ENCODE measurements at places on chromosomes 5 and 9. TPM values are rescaled to one million over a fixed set of nuclear protein-coding genes. Genes with fewer than 3 reads are reported as not detected.

The PTTG1 gene
- 134 TPM for total RNA-seq

- no peak overlapping the region for H3K27ac ChIP-seq
- no peak for DNase-seq
- H3K36me3 ChIP-seq = no peaks in the 10 kb centered on the region
- no peak overlapping the region for H3K4me3 ChIP-seq
- no peaks in the 10 kb centered on the region for H3K4me1 ChIP-seq
- no peaks in the 10 kb centered on the region for H3K27me3 ChIP-seq
Observed at GRCh38 chr5:113897748-113898147, 384.3 kb downstream of the YTHDC2 start.

DNA sequence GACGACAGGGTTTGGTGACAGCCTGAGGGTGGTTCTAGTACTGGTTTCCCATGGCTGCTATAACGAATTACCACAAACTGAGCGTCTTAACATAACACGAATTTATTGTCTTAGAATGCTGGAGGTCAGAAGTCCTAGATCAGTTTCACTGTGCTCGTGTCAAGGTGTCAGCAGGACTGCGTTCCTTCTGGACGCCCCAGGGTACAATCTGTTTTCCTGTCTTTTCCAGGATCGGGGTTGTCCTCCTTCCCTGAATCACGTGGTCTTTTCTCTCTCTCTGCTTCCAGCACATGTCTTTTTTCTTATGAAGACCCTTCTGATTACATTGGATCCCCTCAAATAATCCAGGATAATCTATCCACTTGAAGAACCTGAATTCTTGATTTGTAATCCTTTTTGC is 291.7 kb upstream of the PANK3 start:
- no peak for DNase-seq
- H3K27me3 ChIP-seq = no peaks in the 10 kb centered on the region
- no peak overlapping the region for H3K27ac ChIP-seq
- H3K36me3 ChIP-seq = no peaks in the 10 kb centered on the region
- H3K4me3 ChIP-seq = no peak overlapping the region
- no peaks in the 10 kb centered on the region for H3K4me1 ChIP-seq

GRCh38 chr9:91682806-91683205 is 259.2 kb upstream of the NFIL3 start:
- no peaks in the 10 kb centered on the region for H3K27me3 ChIP-seq
- no peaks in the 10 kb centered on the region for H3K36me3 ChIP-seq
- no peak for DNase-seq
- no peak overlapping the region for H3K27ac ChIP-seq

DNA sequence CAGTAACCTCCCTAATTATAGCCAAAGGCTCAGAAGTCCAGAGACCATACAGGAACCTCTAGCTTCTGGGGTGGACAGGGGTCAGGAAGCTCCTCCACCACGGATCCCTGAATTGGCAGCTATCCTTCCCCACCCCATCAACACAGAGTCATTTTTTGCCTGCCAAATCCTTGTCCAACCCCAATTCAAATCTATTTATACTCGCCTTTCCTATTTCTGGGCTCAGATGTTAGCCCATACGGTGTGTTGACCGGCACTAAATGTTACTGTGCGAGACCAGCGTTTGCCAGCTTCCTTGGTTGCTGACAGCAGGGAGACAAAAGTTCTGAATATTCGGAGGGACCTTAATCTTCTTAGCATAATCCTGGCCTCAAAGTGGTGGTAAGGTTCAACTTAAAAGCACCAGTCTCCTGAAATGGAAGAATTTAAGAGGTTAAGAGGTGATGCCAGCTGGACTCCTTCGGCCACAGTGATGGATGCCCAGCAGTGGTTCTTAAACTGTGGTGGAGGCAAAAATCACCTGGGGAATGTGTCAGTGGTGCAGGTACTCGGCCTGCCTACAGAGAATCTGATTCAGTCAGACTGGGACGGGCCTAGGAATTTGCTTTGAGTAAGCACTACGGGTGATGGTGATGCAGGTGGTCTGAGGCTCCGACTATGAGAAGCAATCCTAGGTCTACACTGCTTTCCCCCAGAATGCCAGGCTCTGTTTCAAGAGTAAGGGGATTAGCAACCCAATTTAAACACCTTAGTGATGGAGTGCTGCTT is 204.8 kb upstream of the MEF2C start:
- no peak overlapping the region for H3K4me3 ChIP-seq
- H3K27me3 ChIP-seq = no peaks in the 10 kb centered on the region
- H3K4me1 ChIP-seq = no peaks in the 10 kb centered on the region
- DNase-seq = no peak
